ENCODE measurements at places on chromosomes 5 and 9.

DNA sequence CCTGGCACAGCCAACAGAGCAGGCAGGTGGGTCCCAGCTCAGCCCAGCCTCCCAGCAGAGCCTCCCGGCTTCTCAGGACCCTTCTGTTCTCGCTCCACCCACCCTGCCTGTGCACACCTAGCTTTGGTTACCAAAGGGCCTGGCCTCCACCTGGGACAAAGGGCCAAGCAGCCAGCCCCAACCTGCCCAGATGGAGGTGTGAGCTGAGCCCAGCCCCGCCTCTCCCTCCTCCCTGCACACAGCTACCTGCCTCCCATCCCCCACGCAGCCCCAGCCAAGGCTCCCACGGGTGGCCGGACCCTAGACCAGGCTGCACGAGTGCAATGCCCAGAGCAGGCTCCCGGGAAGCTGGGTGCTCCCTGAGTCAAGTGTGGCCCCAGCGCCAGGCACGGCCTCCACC is 5.6 kb downstream of the TPRN start:
- H3K27ac ChIP-seq, result no peak overlapping the region
- peaks cover 1% of the 10 kb centered on the region for H3K36me3 ChIP-seq
- H3K4me1 ChIP-seq, result peaks cover 24% of the 10 kb centered on the region

- peaks cover 8% of the 10 kb centered on the region for H3K27me3 ChIP-seq
- no peak for DNase-seq
- no peaks in the 10 kb centered on the region for H3K4me1 ChIP-seq
- no peaks in the 10 kb centered on the region for H3K36me3 ChIP-seq
- no peak overlapping the region for H3K27ac ChIP-seq
Observed at GRCh38 chr5:160542281-160542680, 120.6 kb downstream of the PTTG1 start.

DNA sequence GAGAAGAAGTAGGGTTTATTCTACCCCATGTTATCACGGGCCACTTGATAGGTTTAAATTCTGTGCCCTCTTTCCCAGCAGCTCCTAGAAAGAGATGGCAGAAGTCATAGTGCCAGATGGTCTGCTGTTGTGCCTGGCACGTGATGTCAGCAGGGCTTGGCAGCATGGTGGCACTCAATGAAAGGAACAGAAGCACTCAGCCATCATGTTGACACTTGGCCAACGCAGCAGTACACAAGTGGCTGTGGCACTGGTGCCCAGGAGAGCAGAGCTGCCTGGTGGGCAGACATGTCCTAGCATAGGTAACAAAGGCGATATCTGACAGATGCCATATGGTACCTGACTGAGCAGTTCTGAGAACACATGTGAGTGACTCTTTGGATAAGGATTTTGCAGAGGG is 796.4 kb upstream of the ACO1 start:
- H3K36me3 ChIP-seq, result no peaks in the 10 kb centered on the region
- no peaks in the 10 kb centered on the region for H3K4me1 ChIP-seq
- no peaks in the 10 kb centered on the region for H3K27me3 ChIP-seq
- no peak overlapping the region for H3K4me3 ChIP-seq
- DNase-seq, result no peak

GRCh38 chr5:1961304-1961946 is 78.7 kb upstream of the IRX4 start:
- H3K4me1 ChIP-seq, result no peaks in the 10 kb centered on the region
- H3K27ac ChIP-seq, result no peak overlapping the region
- H3K4me3 ChIP-seq, result no peak overlapping the region
- no peak for DNase-seq

DNA sequence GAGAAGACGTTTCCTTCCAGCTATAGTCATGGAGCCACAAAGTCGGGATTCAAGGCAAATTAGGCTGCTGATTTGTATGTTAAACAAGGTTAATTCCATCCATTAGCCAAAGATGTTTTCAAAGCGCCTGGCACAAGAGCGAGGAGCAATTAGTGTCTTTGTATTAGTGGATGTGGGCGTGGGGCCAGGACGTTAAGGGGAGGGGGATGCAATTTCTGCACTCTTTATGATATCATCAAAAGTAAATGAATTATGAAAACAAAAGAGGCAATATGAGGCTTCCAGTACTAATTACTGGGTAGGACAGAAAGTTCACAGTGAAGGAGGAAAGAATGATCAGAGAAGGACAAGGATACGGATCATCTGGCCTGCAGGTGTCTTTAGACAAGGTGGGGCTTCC is 230.9 kb upstream of the MSX2 start:
- DNase-seq, result no peak
- no peaks in the 10 kb centered on the region for H3K27me3 ChIP-seq
- H3K27ac ChIP-seq, result no peak overlapping the region
- H3K36me3 ChIP-seq, result peaks cover 3% of the 10 kb centered on the region

DNA sequence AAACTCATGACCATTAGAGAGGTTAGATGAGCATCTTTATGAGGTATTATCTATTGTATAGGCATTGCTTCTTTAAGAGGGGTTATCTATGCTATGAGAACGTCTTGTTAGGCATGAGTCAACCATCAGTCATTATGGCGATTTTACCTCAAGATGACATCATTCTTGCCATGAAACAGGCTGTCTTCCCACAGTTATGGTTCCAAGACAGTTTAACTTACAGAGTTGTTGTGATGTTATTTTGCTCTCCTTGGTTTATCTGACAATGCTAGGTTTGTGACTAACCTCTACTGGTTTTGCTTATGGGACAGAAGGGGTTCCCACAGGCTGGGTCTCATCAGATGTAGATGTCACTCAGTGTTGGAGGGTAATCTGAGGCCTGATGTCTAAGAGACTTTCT is 1864.7 kb upstream of the ACO1 start:
- DNase-seq, result no peak
- no peak overlapping the region for H3K27ac ChIP-seq

DNA sequence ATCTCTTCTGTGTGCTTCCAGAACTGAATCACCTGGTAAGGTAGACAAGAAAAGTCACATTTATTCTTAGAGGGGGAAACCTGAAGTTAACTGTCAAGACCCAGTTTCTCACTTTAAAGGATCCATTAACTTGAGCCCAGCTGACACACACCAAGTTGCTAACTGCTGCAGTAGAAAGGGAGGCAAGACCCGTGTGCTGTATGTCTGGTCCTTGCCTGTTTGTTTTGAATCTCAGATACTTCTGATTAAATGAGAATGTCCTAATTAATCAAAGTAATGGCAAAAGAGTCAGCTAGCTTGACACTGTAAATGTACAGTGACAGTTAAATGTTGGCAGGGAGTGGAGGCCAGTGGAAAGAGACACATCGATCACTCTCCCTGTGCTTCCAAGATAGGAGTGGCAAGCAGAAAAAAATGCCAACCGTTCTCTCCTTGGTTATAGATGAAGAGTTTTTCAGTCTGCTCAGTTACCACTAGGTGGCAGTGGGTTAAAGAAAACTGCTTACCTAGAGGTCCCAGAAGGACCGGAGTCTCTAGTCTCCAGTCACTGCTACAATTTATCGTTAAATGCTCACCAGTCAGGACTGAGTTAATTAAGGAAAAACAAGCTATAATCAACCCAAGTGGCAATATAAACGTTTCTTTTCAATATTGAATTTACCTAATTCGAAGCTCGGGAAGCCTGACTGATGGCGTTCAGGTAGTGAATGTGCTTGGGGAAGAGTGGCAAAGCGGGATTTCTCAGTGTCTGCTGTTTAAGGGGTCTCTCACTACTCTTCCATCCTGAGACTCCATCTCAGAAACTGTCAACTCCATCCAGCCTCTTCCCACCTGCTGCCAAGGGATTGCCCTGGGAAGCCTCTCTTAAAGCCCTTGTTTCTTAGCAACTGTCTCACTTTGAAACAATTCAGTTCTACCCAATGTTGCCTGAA is 18.4 kb downstream of the LSM11 start:
- peaks cover 12% of the 10 kb centered on the region for H3K27me3 ChIP-seq
- H3K27ac ChIP-seq, result no peak overlapping the region
- H3K4me3 ChIP-seq, result no peak overlapping the region
- no peaks in the 10 kb centered on the region for H3K36me3 ChIP-seq
- peaks cover 12% of the 10 kb centered on the region for H3K4me1 ChIP-seq

GRCh38 chr9:90965226-90966030 is 163.8 kb downstream of the SYK start:
- H3K27me3 ChIP-seq, result no peaks in the 10 kb centered on the region
- no peaks in the 10 kb centered on the region for H3K36me3 ChIP-seq
- peak overlapping the region; percentile 13 for H3K4me3 ChIP-seq
- peaks cover 42% of the 10 kb centered on the region for H3K4me1 ChIP-seq

DNA sequence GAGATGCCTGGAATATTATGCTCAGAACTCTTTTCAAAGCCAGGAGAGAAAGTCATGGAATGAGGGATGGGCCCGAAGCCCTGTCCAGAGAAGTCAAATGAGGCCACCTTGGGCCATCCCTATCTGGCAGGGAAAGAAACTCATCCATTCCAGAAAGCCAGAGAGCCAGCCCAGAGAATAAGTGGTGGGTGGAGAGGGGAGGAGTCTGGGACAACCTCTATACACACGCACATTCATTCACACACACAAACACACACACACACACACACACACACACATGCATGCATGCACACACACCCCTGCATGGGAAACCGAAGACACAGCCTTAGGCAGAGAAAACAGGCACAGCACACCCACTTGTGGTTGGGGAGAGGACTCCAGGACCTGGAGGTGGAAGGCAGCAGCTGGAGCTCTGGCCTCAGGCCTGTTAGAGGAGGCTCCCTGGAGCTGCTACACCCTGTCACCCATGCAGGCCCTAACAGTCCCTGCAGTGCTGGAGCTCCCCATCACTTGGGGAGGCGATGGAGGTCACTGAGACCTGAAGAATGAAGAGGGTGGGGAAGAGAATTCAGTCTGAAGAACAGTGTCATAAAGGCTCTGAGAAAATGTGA is 38.0 kb downstream of the TGFBI start:
- H3K27ac ChIP-seq, result peak overlapping the region; percentile 68
- H3K27me3 ChIP-seq, result no peaks in the 10 kb centered on the region
- no peak for DNase-seq
- no peak overlapping the region for H3K4me3 ChIP-seq
- peaks cover 6% of the 10 kb centered on the region for H3K4me1 ChIP-seq

- H3K27ac ChIP-seq, result no peak overlapping the region
- H3K36me3 ChIP-seq, result peaks cover 7% of the 10 kb centered on the region
- no peak for DNase-seq
Observed at GRCh38 chr9:125929846-125930245, 182.7 kb downstream of the PBX3 start.
